GM12878 (cell line): ENCODE measurements at places on chromosomes 1 and 21. TPM values are rescaled to one million over a fixed set of nuclear protein-coding genes. Genes with fewer than 3 reads are reported as not detected.

- DNase-seq: no peak
These were observed 12.9 kb upstream of the NUF2 start for GRCh38 chr1:163308811-163309210.

- DNase-seq: no peak
These were observed 273.2 kb downstream of the BACH1 start for GRCh38 chr21:29571949-29572348.

- DNase-seq: no peak
These were observed 119.3 kb upstream of the ZBTB40 start for GRCh38 chr1:22332424-22332717.

DNA sequence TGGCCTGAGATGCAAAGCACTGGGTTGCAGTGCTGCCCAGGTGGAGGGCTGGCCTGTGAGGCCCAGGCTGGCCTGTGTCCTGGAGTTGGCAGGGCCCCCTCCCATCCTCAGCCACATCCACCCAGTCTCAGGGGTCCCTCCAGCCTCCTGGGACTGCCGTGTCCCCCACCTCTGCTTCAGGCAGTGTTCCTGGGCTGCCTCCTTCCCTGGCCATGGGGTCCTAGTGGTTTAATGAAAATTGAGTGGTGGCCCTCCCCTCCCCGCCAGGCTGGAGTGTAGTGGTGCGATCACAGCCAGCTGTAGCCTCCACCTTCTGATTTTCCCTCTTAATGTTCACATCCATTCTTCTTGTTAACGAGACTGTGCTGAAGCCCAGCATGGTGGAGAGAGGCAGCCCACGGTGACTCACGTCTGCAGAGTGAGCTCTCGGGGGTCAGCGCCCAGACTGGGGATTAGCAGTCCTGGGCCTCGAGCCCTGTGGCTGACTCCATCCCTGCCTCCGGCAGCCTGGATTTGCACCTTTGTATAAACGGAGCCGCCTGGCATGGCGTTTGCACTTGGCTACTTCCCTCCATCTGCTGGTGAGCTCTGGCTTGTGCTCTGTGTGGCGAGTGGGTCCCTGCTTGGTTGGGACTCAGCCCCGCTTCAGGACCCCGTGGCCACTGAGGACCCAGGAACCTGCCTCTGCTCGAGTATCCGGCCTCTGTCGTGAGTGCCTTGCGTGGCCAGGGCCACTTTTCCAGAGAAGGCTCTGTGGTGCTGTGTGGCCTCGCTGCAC is 6.9 kb downstream of the MIB2 start:
- DNase-seq: no peak

DNA sequence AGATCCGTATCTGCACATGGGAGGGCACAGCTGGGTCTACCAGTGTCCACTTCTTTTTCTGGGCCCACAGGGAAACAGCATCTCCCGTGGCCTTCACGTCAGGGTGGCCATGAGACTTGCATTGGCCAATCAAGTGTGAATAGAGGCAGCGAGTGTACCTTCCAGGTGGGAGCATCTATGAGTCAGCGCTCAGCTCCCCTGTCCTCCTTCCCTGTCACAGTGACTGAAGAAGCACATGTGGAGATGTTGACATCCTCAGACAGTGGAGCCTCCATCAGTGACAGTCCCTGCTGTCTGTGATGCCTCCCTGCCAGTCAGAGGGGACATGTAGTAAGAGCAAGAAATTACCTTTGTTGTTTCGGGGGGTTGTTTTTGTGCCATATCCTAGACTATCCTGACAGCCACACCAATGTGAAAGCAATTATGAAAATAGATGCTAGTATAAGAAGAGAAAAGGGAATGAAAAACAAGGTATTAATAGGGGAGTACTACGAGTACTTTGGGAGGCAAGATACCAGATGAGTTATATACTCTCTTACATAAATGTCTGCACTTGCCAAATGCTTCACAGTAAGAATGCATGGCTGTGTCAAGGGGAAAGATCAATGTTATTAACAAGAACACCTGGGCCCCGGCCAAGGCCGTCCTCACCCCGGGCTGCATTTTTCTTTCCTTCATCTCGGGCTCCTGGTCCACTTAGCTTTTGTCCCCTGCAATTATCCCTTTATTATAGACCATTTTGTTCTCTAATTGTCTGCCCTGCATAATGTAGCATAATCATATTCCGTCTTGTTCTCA is 86.0 kb downstream of the MATN1 start:
- DNase-seq: no peak

GRCh38 chr1:54777431-54777830 is 13.1 kb upstream of the PARS2 start:
- no peak for DNase-seq

GRCh38 chr1:67436511-67437055 is 6.4 kb upstream of the SERBP1 start:
- DNase-seq: no peak

DNA sequence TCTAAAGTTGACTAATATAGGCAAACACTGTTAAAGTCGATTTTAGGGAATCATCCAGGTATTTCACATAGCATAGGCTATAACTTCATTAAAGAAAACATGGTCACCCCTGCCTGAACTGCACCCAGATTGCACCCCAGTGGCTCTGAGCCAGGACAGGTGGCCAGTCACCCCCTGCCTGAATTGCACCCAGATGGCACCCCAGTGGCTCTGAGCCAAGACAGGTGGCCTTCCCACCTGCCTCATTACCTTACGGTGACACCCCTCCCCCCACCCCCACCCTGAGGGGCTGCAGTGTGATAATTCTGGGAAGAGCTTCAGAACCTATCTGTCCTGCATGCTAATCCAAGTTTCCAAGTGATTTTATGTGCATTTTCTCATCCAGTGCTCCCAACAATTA is 78.9 kb downstream of the DSCAM start:
- DNase-seq: no peak

- DNase-seq: no peak
These were observed 15.8 kb upstream of the TRIM45 start for GRCh38 chr1:117137281-117137855.

GRCh38 chr1:6996371-6996770 is 211.1 kb downstream of the CAMTA1 start:
- peak; percentile 23 for DNase-seq

- DNase-seq: no peak
These were observed 15.0 kb upstream of the FCAMR start for GRCh38 chr1:206985162-206985749.

DNA sequence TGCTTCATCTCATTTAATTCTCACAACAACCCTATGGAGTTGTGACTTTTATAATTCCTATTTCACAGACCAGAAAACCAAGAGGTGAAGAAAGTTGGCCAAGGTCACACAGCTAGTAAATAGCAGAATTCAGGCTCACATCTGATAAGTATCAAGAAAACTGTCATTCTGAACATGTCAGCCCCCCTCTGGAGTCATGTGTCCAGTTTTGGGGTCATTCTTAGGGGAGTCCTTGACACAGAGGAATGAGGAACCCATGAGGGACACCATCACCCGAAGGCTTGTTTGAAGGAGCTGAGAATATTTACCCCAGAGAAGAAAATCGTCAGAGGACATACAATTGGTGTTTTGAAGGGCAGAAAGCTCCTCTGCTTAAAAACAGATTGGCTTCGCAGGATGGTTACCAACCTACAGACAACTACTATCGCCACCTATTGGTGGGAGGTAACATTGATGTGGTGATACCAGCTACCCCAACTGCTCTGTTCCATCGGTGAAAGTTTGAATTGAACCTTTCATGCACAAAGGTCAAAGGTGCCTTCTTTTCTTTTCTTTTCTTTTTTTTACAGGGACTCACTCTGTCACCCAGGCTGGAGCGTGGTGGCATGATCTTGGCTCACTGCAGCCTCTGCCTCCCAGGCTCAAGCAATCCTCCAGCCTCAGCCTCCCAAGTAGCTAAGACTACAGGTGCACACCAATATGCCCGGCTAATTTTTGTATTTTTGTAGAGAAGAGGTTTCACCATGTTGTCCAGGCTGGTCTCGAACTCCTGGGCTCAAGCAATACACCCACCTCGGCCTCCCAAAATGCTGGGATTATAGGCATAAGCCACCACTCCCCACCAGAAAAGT is 31.3 kb downstream of the NCMAP start:
- no peak for DNase-seq

DNA sequence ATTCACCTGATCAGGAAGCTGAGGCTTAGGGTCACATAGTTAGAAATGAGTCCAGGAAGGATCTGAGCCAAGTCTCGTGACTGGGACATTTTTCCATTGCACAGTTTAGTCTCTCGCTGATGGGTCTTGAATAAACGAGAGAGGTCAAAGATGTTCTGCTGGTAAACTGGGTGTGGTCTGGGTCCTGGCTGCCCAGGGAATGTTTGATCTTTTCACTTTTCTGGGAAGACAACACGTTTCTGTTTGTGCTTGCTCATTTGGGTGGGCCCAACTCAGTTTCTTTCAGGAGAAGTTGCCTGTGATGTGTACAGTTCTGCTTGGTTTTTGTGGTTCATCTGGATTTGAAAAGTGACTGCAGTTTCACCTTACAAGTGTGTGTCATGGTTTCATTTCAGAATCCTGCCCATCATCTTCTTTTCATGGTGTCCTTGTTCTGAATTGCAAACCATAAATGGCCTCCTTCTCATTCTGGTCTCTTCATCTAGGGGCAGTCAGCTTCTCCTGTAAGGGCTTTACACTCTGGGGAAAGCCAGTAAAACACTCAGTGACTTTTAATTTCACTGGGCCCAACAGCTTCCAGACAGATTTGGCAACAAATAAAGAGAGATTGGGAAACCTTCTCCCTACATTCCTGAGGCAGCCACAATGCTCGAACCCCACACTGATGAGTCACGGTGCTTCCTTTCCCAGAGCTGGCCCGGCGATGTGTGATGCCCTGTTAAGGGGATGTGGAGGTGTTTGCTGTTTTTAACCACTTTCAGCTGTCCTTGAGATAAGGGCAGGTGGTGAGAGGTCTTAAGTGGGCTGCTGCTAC is 7.2 kb upstream of the TACSTD2 start:
- no peak for DNase-seq

DNA sequence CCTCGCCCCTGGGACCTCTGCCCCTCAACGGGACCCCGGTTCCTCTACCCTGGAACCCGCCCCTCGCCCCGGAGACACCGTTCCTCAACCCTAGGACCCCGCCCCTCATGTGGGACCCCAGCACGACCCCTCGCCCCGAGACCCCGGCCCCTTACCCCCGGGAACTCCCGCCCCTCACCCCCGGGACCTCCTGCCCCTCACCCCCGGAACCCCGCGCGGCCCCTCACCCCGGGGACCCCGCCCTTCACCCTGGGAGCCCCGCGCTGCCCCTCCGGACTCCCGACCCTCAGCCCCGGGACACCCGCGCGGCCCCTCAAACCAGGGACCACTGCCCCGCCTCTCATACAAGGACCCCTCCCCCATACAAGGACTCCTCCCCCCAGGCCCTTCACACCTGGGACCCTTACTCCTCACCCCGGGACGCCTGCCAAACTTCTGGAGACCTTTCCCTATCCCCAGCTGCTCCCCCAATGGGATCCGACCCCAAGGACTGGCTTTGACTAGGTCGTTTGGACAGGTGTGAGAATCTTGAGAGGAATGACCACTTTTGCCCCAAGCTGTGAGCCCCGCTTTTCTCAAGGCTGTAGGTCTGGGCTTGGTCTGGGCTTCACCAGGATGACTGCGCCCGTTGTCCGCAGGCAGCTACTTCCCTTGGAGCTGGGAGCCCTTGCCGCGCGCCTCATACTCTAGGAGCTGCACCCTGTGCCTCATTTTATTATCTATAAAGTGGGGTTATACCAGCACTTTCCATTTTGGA is 843 bp downstream of the DIP2A start:
- no peak for DNase-seq

GRCh38 chr1:207579436-207579799 is 65.5 kb upstream of the CR1L start:
- DNase-seq: peak; percentile 17

DNA sequence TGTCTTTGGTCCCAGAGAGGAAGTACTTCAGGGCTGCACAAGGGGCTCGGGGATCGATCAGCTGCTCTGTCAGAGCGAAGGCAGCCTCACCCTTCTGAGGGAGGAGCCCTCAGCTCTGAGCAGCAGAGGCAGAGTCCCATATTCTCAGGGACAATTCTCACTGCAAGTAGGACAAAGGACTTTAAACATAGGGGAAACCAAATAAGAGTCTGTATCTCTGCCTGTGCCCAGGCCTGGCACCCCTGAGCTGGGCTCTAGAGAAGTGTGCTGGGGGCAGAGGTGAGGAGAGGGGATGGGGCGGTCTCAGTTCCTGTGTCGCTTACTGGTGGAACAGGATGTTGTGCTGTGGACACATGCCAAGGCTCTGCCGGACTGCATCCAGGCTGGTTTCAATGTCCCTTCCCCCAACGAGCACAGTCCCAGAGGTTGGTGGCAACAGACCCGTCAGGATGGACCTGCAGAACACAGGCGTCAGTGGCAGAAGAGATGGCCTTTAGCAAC is 76.6 kb downstream of the ABCA4 start:
- DNase-seq: no peak

GRCh38 chr1:199295107-199295506 is 656.3 kb downstream of the PTPRC start:
- no peak for DNase-seq

GRCh38 chr1:45883658-45884057 is 80.2 kb downstream of the MAST2 start:
- no peak for DNase-seq

DNA sequence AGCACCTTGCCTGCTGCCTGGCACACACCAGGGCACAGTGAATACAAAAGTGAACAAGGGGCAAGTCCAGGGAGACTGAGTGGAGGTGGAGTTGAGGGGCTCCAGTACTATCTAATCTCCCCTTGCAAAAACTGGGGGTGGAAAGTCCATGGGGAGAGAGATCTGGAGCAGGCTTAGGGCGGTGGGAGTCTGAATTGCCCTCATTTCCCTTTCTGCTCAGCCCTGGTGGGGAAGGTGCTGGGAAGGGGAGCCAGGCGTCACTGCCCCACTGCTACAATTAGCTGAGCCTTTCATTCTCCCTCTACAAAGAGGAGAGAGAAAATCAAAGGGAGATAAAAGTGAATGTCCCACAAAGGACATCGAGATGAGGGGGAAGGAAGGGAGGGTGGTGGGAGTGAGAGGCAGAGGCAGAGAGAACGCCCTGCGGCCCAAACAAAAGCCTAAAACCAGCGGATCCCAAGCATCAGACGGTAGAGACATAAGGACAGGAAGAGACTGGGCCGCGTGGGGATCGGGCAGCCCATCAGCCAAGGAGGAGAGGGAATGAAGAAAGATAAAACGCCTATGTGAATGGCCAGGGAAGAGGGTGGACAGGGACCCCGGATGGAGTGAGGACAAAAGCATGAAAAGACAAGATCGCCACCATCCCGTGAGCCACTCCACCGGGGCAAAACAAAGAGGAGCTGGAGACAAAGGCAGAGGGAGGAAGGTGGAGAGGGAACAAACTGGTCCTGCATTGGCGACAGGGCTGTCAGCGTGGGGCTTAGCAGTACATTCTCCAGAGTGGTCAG is 46.8 kb upstream of the SOX13 start:
- no peak for DNase-seq

DNA sequence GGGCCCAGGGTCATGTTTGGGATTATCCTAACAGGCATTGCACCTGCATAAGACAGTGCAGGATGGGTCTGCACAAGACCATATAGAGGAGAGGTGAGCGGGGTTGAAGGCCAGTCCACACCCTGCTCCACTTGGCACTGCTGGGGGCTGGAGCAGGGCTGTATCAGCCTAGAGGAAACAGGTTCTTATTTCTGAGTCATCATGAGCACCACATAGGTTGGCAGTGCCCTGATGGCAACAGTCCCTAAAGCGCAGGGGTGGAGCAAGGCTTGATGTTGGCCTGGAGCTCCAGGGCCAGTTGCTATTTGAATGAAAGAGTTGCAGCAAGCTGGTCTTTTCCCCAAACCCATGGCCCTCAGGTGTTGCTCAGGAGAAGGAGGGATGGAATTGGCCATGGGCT is 29.8 kb upstream of the BMP8B start:
- DNase-seq: no peak

The S100A2 gene
- total RNA-seq: 0.69 and 0.77 TPM in 2 replicates

The C4BPA gene
- total RNA-seq: 0.21 and 0.31 TPM in 2 replicates

The ZNF593OS gene
- not detected in 2 replicates for total RNA-seq

The FAM151A gene
- total RNA-seq: 0.13 TPM in 1 of 2 replicates, not detected in the other

The REN gene
- not detected in 2 replicates for total RNA-seq

The SASS6 gene
- 9.7 and 11.1 TPM in 2 replicates for total RNA-seq

The DAP3 gene
- 127 TPM in 2 replicates for total RNA-seq

The TMCO2 gene
- total RNA-seq: not detected in 2 replicates
